ENCODE measurements at places on chromosomes 11 and 22. TPM values are rescaled to one million over a fixed set of nuclear protein-coding genes. Genes with fewer than 3 reads are reported as not detected.

TRPM5 gene
- total RNA-seq, result 0.11 TPM

BBS1 gene
- 146 TPM for total RNA-seq

MISFA gene
- total RNA-seq, result 1.5 TPM

TP53AIP1 gene
- 0.82 TPM for total RNA-seq

VSIG10L2 gene
- not detected for total RNA-seq

MUS81 gene
- 42.3 TPM for total RNA-seq

C22orf42 gene
- total RNA-seq, result not detected

GSTT2 gene
- total RNA-seq, result not detected

PATE2 gene
- not detected for total RNA-seq

FGF19 gene
- 1.2 TPM for total RNA-seq

LARGE2 gene
- total RNA-seq, result 3.8 TPM

IGF2 gene
- 458 TPM for total RNA-seq

CENPM gene
- total RNA-seq, result 11.3 TPM

PDE2A gene
- 16.2 TPM for total RNA-seq

PLAAT3 gene
- 31.5 TPM for total RNA-seq

RNH1 gene
- total RNA-seq, result 116 TPM

MS4A14 gene
- not detected for total RNA-seq

TRIM49 gene
- total RNA-seq, result not detected

RAG1 gene
- total RNA-seq, result 0.93 TPM

KRTAP5-7 gene
- not detected for total RNA-seq

CEND1 gene
- 6.4 TPM for total RNA-seq

GDPD4 gene
- not detected for total RNA-seq

DDI1 gene
- total RNA-seq, result not detected

FOLR3 gene
- total RNA-seq, result not detected

NOX4 gene
- 8.2 TPM for total RNA-seq

IL18 gene
- total RNA-seq, result 4.4 TPM

HIC2 gene
- total RNA-seq, result 11.3 TPM

SLC22A12 gene
- total RNA-seq, result not detected

DUSP8 gene
- total RNA-seq, result 10.9 TPM

AHNAK gene
- total RNA-seq, result 410 TPM

NPAS4 gene
- 0.82 TPM for total RNA-seq

CCDC87 gene
- 0.38 TPM for total RNA-seq

TREH gene
- not detected for total RNA-seq

MYRF gene
- 20.1 TPM for total RNA-seq

PKP3 gene
- total RNA-seq, result 5.5 TPM

ANO5 gene
- 14.8 TPM for total RNA-seq

USP35 gene
- total RNA-seq, result 11.8 TPM

FAT3 gene
- total RNA-seq, result 83.2 TPM

CASP5 gene
- not detected for total RNA-seq

RASSF10 gene
- total RNA-seq, result 2.0 TPM

SMIM35 gene
- 0.11 TPM for total RNA-seq

RTN4RL2 gene
- 0.93 TPM for total RNA-seq

CRYBB3 gene
- 325 TPM for total RNA-seq

TMEM126B gene
- 54.9 TPM for total RNA-seq

ARHGAP42 gene
- total RNA-seq, result 45.9 TPM

RIMBP3B gene
- 0.60 TPM for total RNA-seq

HYOU1 gene
- 74.0 TPM for total RNA-seq

DNAJB13 gene
- 1.0 TPM for total RNA-seq

MUC2 gene
- total RNA-seq, result not detected

DRD4 gene
- total RNA-seq, result 1.2 TPM

EHF gene
- total RNA-seq, result 46.2 TPM

OR8G5 gene
- not detected for total RNA-seq

MPPED1 gene
- 11.1 TPM for total RNA-seq

CCND1 gene
- 270 TPM for total RNA-seq

POU2AF2 gene
- not detected for total RNA-seq

Measured in camera-type eye (tissue), 1 donor.